Liver (tissue), 10 donors: ENCODE measurements at places on chromosomes 6 and 20.

DNA sequence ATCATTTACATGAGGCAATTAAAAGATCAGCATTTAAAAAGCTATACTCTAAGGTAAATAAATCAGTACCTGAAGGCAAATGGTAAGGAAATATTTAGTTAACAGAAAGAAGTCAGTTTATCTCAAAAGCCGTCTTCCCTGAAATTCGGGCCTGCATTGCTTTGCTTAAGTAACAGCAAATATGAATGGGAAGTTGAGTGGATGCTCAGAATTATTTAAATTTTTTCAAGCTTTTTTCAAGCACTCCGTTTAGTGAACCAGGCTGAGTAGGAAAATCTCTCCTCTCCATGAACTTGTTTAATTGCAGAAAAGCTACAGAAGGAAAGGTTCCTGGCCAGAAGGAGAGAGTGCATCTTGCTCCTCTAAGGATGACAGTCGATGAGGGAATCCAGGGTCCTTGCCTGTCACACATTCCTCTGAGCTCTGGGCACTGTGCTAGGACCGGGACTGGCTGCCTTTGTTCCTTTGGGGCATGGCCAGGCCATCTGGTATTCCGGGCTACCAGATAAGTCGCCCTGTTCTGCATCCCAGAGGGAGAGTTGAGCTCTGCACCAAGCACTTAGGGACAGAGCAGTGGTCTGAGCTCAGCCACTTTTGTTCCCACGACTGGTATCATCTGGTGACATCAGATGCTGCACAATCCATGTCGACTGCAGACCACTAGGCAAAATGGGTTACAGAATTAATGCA lies 77.6 kb downstream of the RIN2 start:
- H3K4me3 ChIP-seq = no peak overlapping the region
- no peaks in the 10 kb centered on the region for H3K27me3 ChIP-seq
- H3K36me3 ChIP-seq = no peaks in the 10 kb centered on the region
- H3K4me1 ChIP-seq = no peaks in the 10 kb centered on the region
- DNase-seq = no peak
- H3K27ac ChIP-seq = no peak overlapping the region

- no peak overlapping the region for H3K4me3 ChIP-seq
- peaks cover 20% of the 10 kb centered on the region for H3K36me3 ChIP-seq
- peaks cover 17% of the 10 kb centered on the region for H3K4me1 ChIP-seq
- no peaks in the 10 kb centered on the region for H3K27me3 ChIP-seq
- H3K27ac ChIP-seq = no peak overlapping the region
- no peak for DNase-seq
Observed at GRCh38 chr6:33414592-33415271, 3.2 kb downstream of the CUTA start.

DNA sequence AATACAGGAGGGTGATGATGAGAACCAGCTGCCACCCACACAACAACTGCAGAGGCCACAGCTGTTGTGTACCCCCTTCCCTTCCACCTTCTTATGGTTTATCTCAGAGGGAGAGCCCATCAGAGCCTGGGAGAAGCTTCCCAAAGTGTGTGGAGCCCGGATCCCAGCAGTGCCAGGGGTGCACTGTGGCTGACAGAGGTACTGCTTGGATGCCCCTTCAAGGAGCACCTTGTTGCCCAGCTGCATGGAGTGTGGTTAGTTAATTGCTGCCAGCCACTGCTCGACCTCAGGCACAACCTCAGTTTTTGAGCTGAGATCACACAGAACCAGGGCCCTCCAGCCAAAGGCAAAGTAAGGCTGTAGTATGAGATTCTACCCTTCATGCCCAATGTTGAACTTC lies 13.0 kb downstream of the PI3 start:
- H3K4me3 ChIP-seq = no peak overlapping the region
- H3K27ac ChIP-seq = no peak overlapping the region
- H3K27me3 ChIP-seq = no peaks in the 10 kb centered on the region
- no peak for DNase-seq
- H3K36me3 ChIP-seq = no peaks in the 10 kb centered on the region

DNA sequence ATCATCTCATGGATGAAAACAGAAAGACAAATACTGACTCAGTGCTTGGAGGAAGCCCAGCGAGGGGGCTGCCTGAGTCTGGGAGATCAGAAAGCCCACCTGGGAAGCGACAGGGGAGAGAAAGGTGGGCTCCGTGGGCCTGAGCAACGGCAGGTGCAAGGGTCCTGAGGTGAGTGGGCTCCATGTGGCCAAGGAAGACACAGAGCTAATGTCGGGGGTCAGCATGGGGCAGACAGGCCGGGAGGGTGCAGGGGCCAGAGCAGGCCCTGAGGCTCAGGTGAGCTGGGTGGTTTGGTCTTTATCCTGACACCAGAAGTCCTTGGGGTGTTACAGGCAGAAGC lies 18.8 kb downstream of the APCDD1L start:
- DNase-seq = no peak
- no peak overlapping the region for H3K4me3 ChIP-seq
- H3K27ac ChIP-seq = no peak overlapping the region

- DNase-seq = no peak
- no peaks in the 10 kb centered on the region for H3K27me3 ChIP-seq
- H3K4me3 ChIP-seq = no peak overlapping the region
Observed at GRCh38 chr6:71527886-71528285, 239.3 kb downstream of the OGFRL1 start.

- no peak for DNase-seq
- peaks cover 16% of the 10 kb centered on the region for H3K4me1 ChIP-seq
- H3K27me3 ChIP-seq = no peaks in the 10 kb centered on the region
- H3K4me3 ChIP-seq = no peak overlapping the region
Observed at GRCh38 chr20:20491784-20492264, 123.9 kb downstream of the INSM1 start.

DNA sequence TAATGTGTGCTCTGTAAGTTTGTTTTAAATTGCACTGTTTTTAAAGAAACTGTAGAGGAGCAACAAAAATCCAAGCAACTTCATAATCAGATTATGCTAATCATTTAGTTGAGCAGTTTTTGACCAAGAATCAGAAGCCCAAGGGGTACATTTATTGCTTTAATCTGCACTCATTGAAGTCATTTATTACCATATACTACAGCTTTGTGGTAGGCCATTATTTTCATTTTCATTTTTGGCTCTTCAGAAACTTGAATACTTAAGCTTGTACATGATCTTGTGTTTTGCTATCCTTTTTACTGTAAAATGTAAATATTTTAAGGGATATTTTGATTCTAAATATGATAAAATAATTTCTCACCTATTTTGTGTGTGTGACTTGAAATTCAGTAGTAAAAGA lies 78.5 kb downstream of the PHF3 start:
- no peak overlapping the region for H3K4me3 ChIP-seq
- no peaks in the 10 kb centered on the region for H3K27me3 ChIP-seq
- peaks cover 25% of the 10 kb centered on the region for H3K36me3 ChIP-seq

GRCh38 chr6:37426945-37427510 lies 6.0 kb upstream of the CMTR1 start:
- H3K36me3 ChIP-seq = no peaks in the 10 kb centered on the region
- H3K4me1 ChIP-seq = no peaks in the 10 kb centered on the region
- H3K27me3 ChIP-seq = no peaks in the 10 kb centered on the region
- DNase-seq = no peak

GRCh38 chr6:167296902-167297301 lies 5.8 kb downstream of the UNC93A start:
- no peaks in the 10 kb centered on the region for H3K27me3 ChIP-seq
- no peak for DNase-seq
- no peak overlapping the region for H3K27ac ChIP-seq
- no peaks in the 10 kb centered on the region for H3K36me3 ChIP-seq
- H3K4me3 ChIP-seq = no peak overlapping the region

- no peak overlapping the region for H3K4me3 ChIP-seq
- H3K27me3 ChIP-seq = no peaks in the 10 kb centered on the region
- H3K4me1 ChIP-seq = no peaks in the 10 kb centered on the region
- no peak overlapping the region for H3K27ac ChIP-seq
Observed at GRCh38 chr6:68317366-68317765, 317.7 kb upstream of the ADGRB3 start.

DNA sequence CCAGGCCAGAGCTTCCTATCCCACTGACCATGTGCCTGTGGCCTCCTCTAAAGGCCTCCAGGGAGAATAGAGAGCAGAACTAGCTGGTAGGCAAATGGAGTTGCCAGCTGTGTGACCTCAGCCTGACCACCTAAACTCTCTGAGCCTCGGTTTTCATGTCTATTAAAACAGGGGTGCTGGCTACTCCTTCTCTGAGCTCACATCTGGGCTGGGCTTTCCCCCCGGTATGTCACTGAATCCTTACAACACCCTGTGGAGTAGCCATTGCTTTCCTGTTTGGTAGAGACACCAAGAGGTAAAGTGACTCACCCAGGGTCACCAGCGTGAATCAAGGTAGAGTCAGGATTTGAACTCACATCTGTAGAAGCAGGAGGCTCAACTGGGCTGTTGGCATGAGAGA lies 132.1 kb downstream of the JPH2 start:
- no peaks in the 10 kb centered on the region for H3K27me3 ChIP-seq
- no peaks in the 10 kb centered on the region for H3K4me1 ChIP-seq
- H3K4me3 ChIP-seq = no peak overlapping the region
- no peaks in the 10 kb centered on the region for H3K36me3 ChIP-seq
- no peak overlapping the region for H3K27ac ChIP-seq

DNA sequence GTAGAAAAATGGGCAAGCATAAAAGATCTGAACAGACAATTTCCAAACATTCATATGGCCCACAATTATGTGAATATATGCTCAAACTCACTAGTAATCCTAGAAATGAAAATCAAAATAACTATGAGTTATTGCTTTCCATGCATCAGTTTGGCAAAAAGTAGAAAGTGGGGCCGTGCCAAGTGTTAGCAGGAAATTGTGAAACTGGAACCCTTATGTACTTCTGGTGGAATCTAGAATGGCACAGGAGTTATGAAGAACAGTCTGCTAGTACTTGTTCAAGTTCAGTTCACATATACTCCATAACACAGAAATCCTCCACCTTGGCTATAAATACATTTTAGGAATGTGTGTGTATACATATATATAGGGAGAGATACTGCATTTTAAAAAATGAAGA lies 89.8 kb downstream of the EYA2 start:
- H3K27me3 ChIP-seq = no peaks in the 10 kb centered on the region
- H3K27ac ChIP-seq = no peak overlapping the region
- no peaks in the 10 kb centered on the region for H3K4me1 ChIP-seq
- H3K36me3 ChIP-seq = no peaks in the 10 kb centered on the region
- DNase-seq = no peak
- H3K4me3 ChIP-seq = no peak overlapping the region

DNA sequence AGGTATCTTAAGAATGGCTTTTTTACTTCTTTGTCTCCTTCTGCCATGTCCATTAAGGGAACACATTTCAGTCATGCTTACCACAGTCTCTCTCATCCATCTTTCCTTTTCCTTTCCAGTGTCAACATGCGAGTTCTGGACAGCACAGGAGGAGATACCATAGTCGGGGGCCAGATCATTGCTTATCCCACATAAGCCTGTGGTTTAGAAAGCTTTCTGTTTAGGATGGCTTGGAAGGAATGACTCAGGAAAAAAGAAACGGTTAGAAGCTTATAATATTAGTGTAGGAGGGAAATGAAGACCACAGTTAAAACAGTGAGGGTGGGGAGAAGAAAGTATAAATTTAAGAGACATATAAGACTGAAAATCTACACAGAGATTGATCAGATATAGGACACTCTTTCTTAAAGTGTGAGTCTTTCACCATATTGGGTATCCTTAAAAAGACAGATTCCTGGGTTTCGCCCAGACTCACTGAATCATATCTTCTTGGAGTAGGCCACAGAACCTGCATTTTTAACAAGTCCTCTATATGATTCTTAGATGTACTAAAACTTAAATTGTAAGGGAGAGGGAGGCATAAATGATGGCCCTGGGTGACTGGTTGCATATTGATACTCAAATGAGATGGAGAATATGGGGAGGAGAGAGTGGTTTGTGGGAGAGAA lies 36.1 kb downstream of the DSE start:
- H3K27ac ChIP-seq = no peak overlapping the region
- no peaks in the 10 kb centered on the region for H3K36me3 ChIP-seq
- no peaks in the 10 kb centered on the region for H3K4me1 ChIP-seq
- H3K27me3 ChIP-seq = no peaks in the 10 kb centered on the region
- no peak overlapping the region for H3K4me3 ChIP-seq
